ENCODE measurements at places on chromosomes 1 and 21.

DNA sequence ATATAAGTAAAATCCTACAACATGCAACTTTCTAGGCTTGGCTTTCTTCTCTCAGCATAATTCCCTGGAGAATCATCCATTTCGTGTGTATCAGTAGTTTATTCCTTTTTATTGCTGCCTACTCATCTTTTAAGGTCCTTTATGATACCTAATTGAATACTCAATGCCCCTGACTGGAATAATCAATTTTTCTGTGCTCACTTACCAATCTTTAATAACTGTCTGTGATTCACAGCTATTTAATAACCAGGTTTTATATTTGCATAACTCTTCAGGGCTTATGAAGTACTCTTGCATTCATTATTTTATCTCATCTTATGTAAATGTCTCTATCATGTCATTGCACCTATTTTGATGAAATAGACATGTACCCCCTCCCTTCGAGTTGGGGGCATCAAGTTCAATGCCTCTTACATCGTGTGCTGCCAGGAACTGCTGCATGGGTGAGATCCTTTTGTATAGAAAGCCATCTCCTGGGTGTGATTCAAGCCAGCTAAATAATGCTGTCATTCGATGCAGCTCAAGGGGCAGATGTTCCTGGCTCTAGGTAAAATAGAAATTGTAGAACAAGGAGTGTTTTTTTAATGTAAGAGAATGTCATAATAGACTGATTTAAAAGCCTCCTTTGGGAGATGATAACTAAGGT lies 222.7 kb downstream of the SLC35F3 start:
- no peak for DNase-seq

- DNase-seq: peak; percentile 90
Measured at GRCh38 chr1:62436039-62436465, 797 bp upstream of the USP1 start.

DNA sequence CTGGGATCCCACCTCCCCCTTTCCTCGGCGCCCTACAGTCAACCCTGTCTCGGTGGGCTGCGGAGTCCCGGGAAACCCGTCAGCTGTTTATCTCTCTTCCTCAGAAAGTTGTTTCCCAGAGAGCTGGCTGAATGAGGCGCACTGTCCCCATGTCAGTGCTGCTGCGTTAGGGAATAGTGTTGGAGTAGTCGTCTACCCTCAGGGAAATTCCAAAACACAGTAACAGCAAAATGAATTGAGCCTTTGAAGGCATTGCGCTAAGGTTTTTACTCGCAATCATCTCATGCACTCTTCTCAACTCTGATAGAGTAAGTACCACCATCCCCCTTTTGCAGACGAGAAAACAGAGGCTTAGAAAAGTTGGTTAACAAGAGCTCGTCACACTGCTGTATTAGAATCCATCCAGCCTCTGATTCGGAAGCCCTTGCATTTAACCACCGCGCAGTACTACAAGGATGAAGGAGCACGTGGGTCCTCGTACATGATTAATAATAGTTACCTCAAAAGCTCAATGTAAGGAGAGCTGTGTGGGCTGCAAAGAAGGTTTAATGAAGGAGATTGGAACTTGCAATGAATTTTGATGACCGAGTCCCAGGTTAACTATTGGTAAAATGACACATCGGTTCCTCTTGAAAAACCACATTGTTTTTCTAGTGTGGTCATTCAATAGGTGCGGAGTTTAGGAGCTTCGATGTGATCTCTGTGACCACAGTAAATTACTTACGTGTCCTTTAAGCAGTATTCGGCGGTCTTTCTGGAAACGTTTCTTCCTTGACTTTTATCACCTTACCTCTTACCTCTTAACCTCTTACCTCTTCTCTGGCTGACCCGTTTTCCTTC lies 788 bp upstream of the EDEM3 start:
- no peak for DNase-seq

- no peak for DNase-seq
Measured at GRCh38 chr1:81594206-81594605, 206.5 kb upstream of the ADGRL2 start.

DNA sequence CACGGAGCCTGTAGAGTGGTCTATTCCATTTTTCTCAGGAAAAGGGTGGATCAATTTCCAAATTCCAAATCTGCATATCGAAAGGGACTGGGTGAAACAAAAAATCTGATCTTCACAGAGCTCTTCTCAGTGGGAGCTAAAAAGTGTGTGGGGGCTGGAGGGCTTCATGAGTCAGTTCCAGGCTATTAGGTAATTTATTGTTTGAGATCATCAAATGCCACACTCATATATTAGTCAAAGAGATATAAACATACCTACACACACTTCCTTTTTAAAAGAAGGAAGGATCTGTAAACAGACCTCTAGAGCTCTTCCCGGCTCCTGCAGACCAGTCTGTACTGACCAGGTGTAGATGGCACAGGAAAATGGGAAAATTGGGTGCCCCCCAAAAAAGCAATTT lies 175.4 kb downstream of the ZBTB18 start:
- no peak for DNase-seq

Measured in stimulated activated CD4-positive, alpha-beta T cell treated with anti-CD3 and anti-CD28 coated beads, Interleukin-15, amount 100 ng/mL, for 1 hour (primary cell).